ENCODE measurements at places on chromosomes 7 and 10. TPM values are rescaled to one million over a fixed set of nuclear protein-coding genes. Genes with fewer than 3 reads are reported as not detected.

The ZNF862 gene
- 40.8 TPM for total RNA-seq

The RET gene
- total RNA-seq = not detected

The ZNF503 gene
- 0.13 TPM for total RNA-seq

The TMEM270 gene
- not detected for total RNA-seq

The ADCY1 gene
- total RNA-seq = 6.3 TPM

The CYP3A4 gene
- total RNA-seq = not detected

The SPDYE2 gene
- not detected for total RNA-seq

The ZNF727 gene
- total RNA-seq = 0.45 TPM

The UNCX gene
- not detected for total RNA-seq

The CACNB2 gene
- total RNA-seq = not detected

The OR13A1 gene
- total RNA-seq = not detected

The ZNF32 gene
- 7.9 TPM for total RNA-seq

The CXCL12 gene
- not detected for total RNA-seq

The CALML5 gene
- not detected for total RNA-seq

The HECTD2 gene
- 7.0 TPM for total RNA-seq

The CRYGN gene
- total RNA-seq = not detected

The CLEC5A gene
- not detected for total RNA-seq

The CALHM1 gene
- not detected for total RNA-seq

The PON1 gene
- not detected for total RNA-seq

Measured in activated T-helper 17 cell treated with anti-CD3 and anti-CD28 coated beads, Interleukin-2, amount 50 U/mL, for 72 hours (primary cell).